HuH-7.5 (cell line): ENCODE measurements at places on chromosomes 5 and 9.

DNA sequence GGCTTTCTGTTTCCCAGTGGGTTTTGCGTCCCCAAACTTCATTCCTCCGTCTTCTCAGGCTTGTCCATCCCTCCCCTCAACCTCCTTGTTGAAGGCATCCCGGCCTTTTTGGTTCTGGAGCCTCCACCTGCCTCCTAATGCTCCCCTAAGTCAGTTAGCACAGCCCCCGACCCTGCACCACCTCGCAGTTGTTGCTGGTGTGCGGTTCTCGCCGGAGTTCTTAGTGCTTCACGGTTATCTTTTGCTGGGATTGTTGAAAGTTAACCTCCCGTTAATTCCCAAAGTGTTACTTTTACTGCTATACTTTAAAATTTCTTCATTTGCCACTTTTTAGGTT is 447 bp downstream of the UBLCP1 start:
- no peak for DNase-seq

- no peak for DNase-seq
These were observed 14.0 kb downstream of the TGFBR1 start for GRCh38 chr9:99118782-99119466.

GRCh38 chr5:16784843-16785791 is 151.0 kb downstream of the MYO10 start:
- no peak for DNase-seq

GRCh38 chr5:113092683-113093082 is 116.1 kb downstream of the DCP2 start:
- no peak for DNase-seq

DNA sequence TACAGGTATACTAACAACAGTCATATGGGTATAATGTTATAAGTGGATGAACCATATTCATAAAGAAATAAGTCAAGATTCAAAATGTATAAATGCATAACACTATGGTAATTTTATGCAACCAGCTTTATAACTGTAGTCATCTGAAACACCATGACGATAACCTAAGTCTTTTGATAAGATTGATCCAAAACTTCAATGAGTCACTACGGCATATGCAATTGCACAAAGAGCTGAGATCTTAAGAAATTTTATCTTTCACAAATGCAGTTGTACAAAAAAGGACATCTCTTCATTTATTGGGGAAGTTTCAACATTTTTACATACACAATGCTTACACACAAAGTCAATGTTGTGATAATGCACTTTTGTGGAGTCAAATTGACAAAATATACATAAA is 20.3 kb downstream of the FAM81B start:
- no peak for DNase-seq

- peak; percentile 68 for DNase-seq
These were observed 63.6 kb upstream of the IL17B start for GRCh38 chr5:149442563-149443182.

DNA sequence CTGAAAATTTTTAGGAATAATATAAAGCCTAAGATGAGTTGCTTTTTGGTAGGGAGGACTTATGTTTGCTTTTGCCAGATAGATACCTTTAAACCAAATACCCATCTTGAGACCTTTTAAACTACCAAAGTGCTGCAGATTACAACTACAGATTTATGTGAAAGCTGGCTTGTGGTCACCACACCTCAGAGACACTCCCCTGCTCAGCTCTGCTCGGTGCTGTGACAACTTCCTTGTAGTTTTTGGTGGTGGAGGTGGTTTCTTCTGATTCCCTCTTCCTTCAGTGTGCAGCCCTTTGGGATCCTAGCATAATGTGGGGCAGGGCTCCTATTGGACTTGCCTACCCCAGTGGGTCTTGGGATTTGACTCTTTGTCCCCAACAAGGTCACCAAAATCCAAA is 29.2 kb downstream of the GARNL3 start:
- no peak for DNase-seq

GRCh38 chr5:135251093-135251492 is 147.9 kb downstream of the MACROH2A1 start:
- DNase-seq, result no peak

DNA sequence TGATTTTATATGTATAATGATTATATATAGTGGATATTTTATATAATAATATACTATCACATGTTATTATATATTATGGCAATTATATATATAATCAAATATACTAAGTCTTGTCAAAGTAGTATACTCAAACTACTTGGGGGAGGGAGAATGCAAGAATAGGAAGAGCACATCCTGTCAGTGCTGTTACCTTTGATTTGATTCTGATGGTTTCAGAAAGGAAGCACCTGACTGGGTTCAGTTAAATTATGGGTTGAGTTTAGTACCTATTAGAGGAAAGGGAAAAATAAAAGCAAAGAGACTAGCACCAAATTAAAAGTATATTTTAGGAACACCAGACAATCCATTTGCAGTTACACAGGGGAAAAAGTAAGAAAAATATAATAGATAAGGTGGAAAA is 107.6 kb downstream of the GRIA1 start:
- DNase-seq, result no peak

GRCh38 chr9:122463828-122464632 is 13.7 kb downstream of the OR1J1 start:
- DNase-seq, result no peak

GRCh38 chr9:116099821-116100220 is 53.8 kb upstream of the PAPPA start:
- no peak for DNase-seq

- no peak for DNase-seq
These were observed 37.6 kb upstream of the MTAP start for GRCh38 chr9:21764846-21765245.

GRCh38 chr9:135874859-135875258 is 32.5 kb downstream of the CAMSAP1 start:
- no peak for DNase-seq

DNA sequence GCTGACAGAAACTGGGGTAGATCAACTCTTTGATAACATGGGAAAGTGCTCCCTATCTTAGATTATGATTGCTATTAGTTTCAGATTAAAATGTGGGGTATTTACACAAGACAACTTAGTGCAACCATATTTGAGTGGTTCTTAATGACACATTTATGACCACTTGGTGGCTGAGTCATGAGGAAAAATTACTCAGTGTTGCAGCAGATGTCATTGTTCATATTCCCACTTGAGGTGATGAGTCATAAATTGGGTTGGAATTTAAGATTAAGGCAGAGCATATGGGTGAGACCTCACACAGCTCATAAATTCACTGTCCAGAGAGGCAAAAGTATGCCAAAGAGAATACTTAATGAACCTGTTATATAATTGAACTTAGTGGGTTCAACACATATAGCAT is 408.3 kb downstream of the DMRT2 start:
- DNase-seq, result no peak

DNA sequence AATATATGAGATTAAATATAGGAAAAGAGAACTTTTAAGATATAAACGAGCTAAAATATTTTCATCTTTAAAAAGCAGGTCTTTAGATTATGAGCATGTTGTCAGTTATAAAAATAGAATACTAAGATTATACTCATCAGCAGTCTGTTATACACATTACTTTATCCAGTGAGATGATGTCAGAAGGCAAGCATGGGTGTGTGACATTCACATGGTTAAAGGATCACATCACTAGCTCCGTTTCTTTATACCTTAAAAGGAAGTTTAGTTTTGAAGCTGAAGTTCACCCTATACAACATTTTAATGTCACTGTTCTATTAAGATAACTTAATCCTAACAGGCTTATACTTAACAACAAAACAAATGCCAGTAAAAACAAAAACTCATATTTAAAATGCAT is 59.6 kb downstream of the RICTOR start:
- DNase-seq, result no peak

DNA sequence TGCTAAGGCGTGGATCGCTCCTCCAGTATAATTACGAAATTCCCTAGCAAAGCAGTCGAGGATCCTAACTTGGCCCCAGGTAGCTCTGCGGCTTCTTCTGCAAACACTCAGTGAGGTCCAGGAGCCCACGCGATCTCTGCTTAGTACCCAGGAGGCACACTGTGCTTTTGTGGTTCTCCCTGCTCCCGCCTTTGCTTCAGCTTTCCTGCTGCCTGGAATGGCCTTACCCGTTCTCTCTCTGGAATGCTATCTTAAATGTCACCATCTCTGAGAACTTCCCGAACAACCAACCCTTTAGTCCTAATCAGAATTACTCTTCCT is 639 bp downstream of the INVS start:
- DNase-seq, result peak; percentile 7

GRCh38 chr9:105282870-105283621 is 38.6 kb downstream of the SLC44A1 start:
- no peak for DNase-seq

DNA sequence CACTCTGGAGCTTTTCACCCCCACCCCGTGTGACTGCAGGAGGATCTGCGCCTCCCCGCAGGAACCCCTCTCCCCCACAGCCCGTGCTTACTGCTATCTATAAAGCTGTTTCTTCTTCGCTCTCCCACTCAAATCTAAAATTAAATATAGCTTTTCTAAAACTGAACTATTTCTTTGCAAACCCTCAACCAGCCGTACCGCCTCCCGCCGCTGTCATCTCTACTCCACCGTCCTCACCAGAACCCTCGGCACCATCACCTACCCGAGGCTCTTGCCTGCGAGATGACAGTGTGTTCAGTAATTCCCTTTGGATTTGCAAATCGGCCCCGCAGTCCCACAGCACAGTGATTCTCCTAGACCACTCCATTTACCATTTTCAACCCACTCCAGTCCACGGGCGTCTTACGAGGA is 13.6 kb downstream of the LPCAT1 start:
- no peak for DNase-seq

GRCh38 chr5:98635656-98636055 is 137.8 kb upstream of the RGMB start:
- DNase-seq, result no peak

DNA sequence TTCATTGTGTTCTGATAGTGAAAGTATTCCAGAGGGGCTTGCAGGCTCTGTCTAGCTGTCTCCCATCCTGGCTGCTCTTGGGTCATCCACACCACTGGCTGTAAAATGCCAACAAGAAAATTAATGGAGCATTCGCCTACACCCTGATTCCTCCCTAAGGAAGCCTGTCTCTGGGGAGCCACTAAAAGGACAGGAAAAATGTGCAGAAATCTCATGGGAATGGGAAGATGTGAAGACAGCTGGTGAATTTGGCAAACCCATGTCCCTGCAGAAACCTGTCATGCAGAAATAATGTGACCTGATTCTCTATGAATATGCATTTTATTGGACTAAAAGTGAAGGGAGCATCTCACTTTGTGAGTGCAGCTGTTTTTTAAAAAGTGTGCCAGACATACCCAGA is 265.6 kb downstream of the TUSC1 start:
- no peak for DNase-seq

DNA sequence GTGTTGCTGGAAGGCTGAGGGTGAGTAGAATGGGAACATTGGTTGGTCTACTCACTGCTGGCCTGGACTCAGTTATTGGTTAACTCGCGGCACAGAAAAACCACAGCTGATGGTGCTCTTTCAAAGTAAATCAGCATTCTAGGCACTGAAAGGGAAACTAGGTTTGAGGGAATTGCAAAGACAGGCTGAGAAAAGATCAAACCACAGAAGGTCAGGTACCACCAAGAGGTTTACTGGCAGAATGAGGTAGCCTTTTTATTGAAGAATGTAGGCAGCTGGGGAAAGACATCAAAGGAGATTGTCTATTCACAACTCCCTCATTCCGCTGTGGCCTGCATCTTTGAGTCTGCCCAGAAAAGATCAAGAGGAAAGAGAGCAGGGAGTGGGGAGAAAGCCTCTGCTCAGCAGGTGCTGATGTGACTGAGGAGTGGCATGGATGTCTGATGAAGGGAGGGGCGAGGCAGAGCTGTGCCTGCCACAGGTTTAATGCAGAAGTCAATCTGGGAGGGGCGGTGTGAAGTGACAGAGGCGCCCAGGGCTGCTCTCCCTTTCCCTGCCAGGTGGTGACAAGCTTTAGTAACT is 255.5 kb downstream of the MAN2A1 start:
- no peak for DNase-seq

DNA sequence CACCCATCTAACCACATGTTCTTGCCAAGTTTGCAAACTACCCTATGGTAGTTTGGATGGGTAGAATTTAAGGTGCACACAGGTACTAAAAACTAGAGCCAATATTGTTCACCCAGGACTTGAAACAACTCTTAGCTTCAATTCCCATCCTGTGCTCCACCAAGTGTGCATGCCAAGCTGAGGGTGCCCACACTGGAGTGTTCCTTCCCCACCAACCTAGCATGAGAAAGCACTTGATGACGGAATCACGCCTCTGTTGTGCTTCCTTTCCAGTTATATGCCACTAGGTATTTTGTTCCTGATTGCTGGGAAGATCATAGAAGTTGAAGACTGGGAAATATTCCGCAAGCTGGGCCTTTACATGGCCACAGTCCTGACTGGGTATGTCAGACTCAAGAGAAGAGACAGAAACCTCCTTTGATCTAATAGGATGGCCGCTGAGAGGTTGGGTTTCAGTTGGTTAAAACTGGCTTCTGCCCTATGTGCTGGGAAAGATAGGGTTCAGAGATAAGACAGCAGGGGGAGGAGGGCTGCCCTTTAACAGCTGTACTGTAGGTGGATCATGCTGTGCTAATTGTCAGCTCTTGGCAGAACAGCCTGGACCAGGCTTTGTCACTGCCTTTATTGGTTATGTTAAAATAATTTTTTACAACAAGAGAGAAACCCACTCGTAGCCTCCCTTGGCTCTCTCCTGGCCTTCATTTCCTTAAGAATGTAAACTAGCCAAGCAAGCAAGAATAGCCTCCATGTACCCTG is 83.5 kb downstream of the SLC1A1 start:
- no peak for DNase-seq

DNA sequence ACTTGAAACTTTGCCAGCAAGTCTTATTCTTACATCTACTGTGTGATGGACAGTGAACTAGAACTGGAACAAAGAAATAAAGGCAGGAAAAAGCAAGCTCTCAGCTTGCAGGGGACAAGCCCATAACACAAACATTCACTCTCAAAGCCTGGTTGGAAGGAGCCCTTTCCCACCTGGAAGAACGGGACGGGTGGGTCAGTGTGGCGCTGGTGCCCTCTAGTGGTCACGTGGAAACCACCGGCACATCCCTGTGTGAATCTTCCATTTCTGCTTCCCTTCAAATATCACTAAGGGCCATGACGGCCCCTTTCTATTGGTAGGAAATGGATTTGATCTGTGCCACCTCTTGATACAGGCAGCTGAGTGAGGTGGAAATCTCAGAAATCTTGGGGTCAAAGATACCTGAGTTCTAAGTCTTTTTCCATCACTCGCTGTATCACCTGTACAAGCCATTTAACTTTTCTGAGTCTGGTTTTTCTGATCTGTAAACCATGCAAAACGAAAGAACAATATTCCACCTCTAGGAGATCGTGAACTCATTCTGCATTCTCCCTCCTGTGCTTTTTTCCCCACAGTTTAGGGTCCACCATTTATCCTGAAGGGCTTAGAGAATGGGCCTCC is 211.6 kb downstream of the MSX2 start:
- peak; percentile 72 for DNase-seq

DNA sequence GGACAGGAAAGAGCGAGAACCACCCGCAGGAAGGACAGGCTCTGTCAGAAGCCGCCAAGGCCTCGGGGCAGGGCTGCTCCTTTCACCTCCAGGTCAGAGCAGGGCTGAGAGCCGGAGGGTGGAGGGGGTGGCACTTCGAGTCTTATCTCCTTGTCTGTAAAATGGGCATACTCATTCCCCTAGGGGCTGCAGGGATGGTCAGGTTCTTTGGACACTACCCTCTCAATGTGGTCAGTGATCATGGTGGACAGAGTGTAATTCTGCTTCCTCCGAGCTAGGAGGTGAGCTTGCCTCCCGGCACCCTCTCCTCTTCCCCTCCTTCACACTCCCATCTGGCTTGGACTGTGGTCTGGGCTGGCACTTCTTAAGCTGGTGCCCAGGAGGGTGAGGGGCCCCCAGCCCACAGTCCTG is 39.6 kb downstream of the RGS3 start:
- no peak for DNase-seq
